ENCODE measurements at places on chromosomes 2 and 18.

- DNase-seq = no peak
Observed at GRCh38 chr2:240628808-240629618, 3.7 kb downstream of the GPR35 start.

DNA sequence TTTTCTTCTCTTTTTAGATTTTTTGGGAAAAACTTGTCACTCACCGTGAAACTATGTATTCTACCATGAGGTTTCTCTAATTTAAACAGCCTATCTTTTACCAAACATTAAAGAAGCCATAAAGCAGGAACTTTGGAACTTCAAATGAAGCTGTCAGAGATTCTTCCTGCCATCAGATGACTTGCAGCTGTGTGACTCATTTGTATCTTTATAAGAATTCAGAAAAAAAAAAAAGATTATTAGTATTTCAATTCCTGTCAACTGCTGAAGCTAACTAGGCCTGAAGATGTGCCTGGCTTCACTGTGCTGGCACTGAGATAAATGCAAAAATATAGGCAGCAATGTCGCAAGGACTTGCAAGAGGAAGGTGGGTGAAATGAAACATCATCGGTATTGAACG lies 1399.1 kb upstream of the PIK3C3 start:
- DNase-seq = no peak

- no peak for DNase-seq
Observed at GRCh38 chr2:154370873-154371272, 327.6 kb upstream of the KCNJ3 start.

GRCh38 chr2:138244501-138244925 lies 257.1 kb upstream of the SPOPL start:
- no peak for DNase-seq

- DNase-seq = no peak
Observed at GRCh38 chr2:218017211-218018053, 14.6 kb upstream of the TNS1 start.

- no peak for DNase-seq
Observed at GRCh38 chr2:88087763-88088162, 20.1 kb downstream of the SMYD1 start.

DNA sequence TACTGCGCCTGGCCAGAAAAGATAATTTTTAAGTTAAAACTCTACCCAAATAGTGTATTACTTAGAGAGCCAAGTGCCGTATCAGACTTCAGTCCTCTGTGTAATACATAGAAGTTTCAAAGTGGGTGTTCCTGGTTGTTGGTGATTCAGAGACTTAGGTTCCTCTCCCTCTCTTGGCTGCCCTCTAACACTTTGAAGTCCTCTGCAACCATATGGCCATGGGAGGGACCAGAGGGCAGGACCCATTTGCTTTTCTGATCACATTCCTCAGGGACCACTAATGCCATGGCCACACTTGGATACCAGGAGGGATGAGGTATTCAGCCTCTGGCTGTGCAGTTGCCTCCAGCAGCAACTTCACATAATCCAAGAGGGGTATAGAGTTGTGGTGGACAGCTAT lies 131.5 kb downstream of the CAPN13 start:
- DNase-seq = no peak

DNA sequence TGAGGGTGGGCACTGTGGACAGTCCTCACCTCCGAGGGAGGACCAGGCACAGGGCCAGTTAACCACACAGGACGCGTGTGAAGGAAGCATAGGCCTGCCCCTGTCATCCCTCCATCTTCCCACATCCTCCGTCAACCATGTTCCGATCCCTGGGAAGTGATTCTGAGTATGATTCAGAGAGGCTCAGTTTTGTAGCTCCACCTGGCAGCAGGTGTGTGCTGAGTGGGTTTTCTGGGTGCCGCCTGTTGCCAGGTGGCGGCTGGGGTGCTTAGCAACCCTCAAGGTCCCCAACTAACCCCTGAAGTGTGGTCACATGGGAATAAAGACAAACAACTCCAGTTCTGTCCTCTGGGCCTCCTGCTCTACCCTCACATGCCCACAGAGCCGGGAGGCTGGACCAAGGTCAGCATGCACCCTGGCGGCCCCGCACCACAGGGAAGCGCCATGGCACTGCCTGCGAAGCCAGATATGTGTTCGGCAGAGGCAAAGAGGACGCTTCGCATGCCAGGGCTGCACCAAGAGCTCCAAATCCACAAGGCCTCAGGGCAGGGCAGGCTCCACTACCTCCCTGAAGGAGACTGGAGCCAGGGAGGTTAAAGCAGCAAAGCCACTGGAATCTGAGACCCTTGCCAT lies 60.0 kb downstream of the ADCY3 start:
- DNase-seq = no peak

- peak; percentile 29 for DNase-seq
Observed at GRCh38 chr2:181307203-181307991, 149.8 kb upstream of the ITGA4 start.

DNA sequence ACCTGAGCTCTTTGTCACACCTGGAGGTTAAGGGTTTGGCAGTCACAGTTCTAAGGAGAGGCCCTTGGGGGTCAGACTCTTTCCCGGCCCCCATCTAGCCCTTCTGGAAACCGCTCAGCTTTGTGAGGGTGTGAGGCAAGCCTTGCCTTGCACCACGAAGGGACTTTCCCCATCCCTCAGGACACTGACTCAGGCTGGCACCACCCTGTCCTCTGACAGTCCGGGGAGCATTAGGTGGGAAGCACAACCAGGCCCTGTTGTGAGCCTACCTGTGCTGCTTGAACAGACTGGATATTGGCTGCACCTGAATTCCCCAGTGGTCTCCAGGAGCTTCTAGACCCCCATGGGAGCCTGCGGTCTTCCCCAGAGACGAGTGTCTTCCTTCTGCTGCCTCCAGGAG lies 47.0 kb upstream of the GBX2 start:
- no peak for DNase-seq

DNA sequence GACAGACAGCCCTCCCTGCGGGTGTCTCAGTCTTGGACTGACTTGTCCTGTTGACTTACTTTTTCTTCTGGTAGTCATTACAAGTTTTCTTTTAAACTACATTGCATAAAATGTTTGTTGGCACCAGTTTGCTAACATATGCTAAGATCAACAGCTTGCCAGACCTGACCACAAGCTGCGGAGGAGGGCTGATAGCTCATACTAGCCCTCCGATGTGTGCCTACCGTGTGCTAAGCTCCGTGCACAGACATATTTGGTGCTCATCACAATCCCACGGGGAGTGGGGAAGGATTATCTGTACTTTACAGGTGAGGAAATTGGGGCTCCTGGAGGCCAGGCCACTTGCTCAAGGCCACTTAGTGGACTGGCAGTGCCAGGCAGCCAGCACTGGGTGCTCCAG lies 72.8 kb upstream of the YPEL5 start:
- DNase-seq = no peak

DNA sequence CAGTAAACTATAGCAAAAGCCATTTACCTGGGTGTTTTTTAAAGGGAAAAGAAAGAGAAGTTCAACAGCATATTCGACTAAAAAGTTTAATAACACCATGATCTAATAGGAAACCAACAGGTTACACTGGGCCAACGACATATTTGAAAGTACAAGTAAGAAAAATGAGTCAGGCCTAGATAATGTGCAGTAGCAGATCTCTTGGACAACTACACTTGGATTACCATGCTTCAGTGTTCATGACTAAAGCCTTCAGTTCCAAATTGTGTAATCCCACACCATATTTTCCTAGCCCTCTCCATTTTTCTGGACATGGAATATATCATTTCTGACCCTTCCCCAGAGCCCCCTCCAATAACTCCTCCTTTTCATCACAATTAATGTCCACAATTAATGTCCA lies 39.1 kb upstream of the FIGN start:
- no peak for DNase-seq

- no peak for DNase-seq
Observed at GRCh38 chr18:25349131-25349925, 2.6 kb downstream of the ZNF521 start.

GRCh38 chr18:60024857-60025256 lies 125.1 kb downstream of the PMAIP1 start:
- DNase-seq = no peak

DNA sequence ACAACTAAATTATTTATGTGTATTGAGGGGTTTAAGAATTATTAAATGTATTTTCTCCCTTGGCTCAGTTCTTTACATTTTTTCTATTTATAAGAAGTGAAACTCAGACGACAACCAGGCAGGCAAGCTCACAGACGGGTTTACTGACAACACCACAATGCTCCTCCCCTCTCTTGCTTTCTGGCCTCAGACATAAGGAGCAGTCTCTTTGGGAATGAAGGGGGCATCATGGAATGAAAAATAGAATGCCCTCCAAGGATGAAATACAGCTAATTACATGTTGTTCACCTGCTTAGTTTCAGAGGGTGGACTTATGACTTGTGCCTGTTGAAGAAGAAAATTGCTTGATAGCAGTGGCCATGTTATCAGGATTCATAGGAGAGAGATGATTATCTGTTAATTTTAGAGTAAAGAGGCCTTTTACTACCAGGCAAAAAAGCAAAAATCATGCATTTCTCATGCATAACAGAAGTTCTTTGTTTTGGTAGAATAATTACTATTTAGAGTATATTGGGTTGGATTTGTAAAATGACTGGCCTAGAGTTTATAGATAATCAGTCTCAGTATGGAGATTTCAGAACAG lies 172.1 kb upstream of the LRRTM1 start:
- no peak for DNase-seq

DNA sequence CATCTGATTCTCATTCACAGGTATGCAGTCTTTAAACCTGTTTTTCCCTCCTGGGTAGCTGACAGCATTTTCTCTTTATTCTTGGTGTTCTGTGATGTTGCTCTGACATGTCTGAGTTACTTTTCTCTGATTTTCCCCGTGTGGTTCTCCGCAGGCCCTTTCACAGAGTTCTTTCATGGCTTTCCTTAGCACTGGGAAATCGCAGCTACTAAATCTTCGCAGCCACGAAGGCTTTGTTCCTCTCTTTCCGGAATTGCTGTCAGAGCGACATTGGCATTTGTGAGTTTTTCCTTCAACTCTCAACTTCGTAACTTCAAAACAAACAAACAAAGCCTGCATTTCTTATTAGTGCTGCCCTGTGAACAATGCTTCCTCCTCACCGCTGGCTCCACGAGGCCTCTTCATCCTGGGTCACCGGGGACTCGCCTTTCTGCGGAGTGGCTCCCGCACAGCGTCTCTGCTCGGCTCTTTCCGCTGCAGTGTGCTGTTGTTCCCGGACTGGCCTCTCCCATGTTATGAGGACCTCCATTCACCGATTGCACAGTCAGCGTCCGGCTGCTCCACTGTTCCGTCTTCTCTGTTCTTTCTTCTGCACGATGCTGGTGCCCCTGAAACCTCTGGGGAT lies 16.1 kb downstream of the COLEC11 start:
- DNase-seq = no peak

DNA sequence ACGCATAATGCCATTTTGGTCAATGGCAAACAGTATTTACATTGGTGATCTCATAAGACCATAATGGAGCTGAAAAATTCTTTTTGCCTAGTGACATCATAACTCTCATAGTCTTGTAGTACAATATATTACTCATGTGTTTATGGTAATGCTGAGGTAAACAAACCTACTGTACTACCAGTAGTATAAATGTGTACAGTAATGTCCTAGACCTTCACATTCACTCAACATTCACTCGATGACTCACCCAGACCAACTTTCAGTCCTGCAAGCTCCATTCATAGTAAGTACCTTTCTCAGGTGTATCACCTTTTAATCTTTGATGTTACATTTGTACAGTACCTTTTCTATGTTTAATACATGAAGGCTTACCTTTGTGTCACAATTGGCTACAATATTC lies 558.2 kb upstream of the PIK3C3 start:
- DNase-seq = no peak

DNA sequence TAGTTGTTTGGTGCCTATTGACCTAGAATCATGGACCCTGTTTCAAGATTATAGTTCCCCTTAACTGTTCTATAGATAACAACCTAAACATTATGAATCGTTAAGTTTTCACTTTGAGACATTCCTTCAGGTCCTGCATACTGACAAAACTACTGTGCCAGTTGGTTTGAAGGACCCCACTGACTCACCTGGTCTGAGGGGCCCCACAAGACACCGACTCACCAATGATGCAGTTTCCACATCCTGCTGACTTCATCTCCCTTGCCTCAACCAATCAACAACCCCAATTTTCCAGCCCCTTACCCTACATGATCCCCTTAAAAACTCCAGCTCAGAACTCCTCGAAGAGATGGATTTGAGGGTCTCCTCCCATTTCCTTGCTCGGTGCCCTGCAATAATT lies 89.6 kb upstream of the CCDC141 start:
- no peak for DNase-seq

DNA sequence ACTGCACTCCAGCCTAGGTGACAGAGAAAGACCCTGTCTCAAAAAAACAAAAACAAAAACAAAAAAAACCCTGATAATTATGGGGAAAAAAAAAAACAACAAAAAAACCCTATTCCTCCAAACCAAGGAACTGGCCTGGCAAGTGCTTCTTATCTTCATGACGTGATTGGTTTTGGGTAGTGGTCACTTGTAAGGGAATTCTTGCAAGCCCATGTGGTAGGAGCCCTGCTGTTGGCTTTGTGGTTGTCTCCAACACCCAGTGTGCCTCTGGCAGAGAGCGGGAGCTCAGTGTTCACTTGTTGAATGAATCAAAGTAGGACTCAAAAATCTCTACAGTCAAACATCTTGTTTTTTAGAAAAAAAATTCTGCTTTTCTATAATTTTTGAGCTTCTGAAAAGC lies 6.0 kb downstream of the GALM start:
- DNase-seq = no peak

DNA sequence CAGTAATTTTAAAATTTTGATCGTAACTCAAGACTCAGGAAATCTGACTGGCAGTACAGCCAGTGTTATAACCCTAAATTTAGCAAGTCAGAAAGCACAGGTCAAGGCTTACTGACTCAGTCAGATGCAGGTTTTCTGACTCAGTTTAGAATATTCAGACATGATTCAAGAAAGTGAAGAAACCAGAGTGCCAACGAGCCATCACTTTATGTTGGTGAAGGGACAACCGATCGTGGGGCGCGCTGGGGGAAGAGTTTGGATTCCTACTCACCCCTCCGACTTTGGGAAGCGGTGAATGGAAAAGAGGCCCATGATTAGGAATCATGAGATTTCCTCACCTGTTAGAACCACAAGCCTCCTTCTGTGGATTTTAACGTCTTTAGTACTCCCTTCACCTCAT lies 998 bp downstream of the RNF149 start:
- DNase-seq = no peak

GRCh38 chr18:70288171-70288850 lies 534 bp upstream of the SOCS6 start:
- no peak for DNase-seq

- peak; percentile 6 for DNase-seq
Observed at GRCh38 chr18:12840382-12840781, 43.7 kb downstream of the PTPN2 start.

GRCh38 chr2:41199334-41199733 lies 747.4 kb upstream of the SLC8A1 start:
- DNase-seq = no peak
